ENCODE measurements at places on chromosomes 7 and 10. TPM values are rescaled to one million over a fixed set of nuclear protein-coding genes. Genes with fewer than 3 reads are reported as not detected.

DNA sequence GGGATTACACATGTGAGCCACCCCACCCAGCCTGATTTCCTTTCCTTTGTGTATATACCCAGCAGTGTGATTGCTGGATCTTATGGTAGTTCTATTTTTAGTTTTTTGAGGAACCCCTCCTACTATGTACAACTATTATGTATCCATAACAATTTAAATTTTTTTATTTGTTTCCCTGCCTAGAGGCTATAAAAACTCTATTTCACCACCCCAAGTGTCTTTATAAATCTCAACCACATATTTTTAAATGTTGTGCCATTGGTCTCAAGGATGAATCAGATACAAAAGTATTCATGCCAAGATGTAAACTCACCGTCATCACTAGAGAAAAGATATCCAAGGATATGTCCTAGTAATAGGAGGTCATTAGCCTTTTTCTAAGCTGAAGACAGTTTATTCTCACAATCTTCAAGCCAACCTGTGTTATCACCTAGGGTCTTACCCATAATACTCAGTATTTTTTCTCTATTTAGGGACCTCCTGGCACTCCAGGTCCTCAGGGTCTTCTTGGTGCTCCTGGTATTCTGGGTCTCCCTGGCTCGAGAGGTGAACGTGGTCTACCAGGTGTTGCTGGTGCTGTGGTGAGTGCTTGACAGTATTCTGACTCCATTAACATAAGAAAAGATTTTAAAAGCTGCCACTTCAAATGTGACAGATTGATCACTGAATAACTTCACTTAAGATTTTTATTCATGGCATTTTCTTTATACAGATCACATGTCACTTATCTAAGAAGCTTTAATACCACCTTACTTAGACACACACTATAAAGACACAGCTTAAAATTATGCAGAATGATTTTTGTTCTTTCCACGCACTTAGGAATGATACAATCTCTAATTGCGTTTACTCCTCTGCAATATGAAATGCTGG lies 29.4 kb downstream of the COL1A2 start:
- H3K36me3 ChIP-seq: peaks cover 86% of the 10 kb centered on the region
- no peaks in the 10 kb centered on the region for H3K4me1 ChIP-seq
- no peak overlapping the region for H3K27ac ChIP-seq
- no peak overlapping the region for H3K4me3 ChIP-seq

GRCh38 chr7:6567886-6568285 lies 9.4 kb upstream of the ZDHHC4 start:
- H3K4me3 ChIP-seq: no peak overlapping the region
- no peak overlapping the region for H3K27ac ChIP-seq
- no peaks in the 10 kb centered on the region for H3K4me1 ChIP-seq
- no peaks in the 10 kb centered on the region for H3K36me3 ChIP-seq
- H3K27me3 ChIP-seq: no peaks in the 10 kb centered on the region
- no peak for DNase-seq

DNA sequence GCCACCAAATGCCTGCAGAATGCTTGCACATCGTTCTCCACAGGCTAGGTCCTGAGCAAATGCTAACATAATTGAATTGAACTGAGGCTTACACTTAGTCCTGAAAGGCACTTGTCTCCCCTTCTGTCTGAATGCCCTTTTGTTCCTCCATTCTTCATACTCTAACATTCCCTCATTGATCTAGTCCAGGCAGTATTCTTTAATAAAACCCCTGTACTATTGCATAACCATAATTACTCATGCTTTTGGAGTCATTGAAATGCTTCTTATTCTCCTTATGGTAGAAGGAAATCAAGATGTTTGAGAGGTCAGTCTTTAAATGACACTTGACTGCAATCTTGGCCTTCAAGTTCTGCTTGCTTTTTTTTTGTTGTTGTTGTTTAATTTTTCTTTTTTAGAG lies 7.1 kb downstream of the PI4K2A start:
- no peak overlapping the region for H3K4me3 ChIP-seq
- H3K4me1 ChIP-seq: peaks cover 37% of the 10 kb centered on the region
- no peak for DNase-seq

DNA sequence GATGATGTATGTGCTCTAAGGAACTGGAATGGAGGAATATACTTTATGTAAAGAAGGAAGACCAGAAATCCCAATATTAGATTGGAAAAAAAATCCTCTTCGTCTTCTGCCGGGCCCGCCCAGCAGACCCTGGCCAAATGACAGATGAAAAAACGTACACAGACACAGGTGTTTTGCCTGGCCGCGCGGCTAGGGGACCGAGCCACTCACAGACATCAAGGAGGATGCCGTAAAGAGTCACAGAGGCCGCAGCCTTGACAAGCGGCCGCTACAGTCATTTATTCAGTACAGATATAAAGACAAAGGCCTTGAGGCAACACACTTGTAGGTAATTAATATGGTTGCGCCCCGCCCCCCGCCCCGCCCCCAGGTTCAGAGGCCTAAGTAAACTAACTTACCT lies 594.1 kb downstream of the GRM8 start:
- no peak overlapping the region for H3K27ac ChIP-seq
- peaks cover 55% of the 10 kb centered on the region for H3K4me1 ChIP-seq
- no peak overlapping the region for H3K4me3 ChIP-seq
- H3K27me3 ChIP-seq: no peaks in the 10 kb centered on the region
- no peak for DNase-seq

DNA sequence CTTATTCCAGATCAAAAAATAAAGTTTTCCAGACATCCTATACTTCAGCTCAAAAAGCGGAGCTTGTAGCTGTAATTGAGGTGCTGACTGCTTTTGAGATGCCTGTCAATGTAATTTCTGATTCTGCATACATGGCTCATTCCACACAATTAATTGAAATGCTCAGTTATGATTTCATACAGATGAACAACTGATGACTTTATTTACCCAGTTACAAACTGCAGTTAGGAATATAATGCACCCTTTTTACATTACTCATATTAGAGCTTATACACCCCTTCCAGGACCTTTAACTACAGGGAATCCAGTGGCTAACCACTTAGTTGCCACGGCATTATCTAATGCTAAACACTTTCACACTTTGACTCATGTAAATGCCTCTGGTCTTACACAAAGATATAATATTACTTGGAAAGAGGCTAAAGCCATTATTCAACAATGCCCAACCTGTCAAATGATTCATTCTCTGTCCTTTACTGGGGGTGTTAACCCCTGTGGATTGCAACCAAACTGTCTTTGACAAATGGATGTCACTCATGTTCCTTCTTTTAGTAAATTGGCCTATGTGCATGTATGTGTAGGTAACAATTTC lies 147.3 kb downstream of the ZNF33B start:
- peaks cover 65% of the 10 kb centered on the region for H3K36me3 ChIP-seq
- no peak overlapping the region for H3K4me3 ChIP-seq
- H3K27ac ChIP-seq: no peak overlapping the region
- DNase-seq: no peak
- peaks cover 4% of the 10 kb centered on the region for H3K27me3 ChIP-seq

- DNase-seq: peak; percentile 7
- H3K27me3 ChIP-seq: peaks cover 88% of the 10 kb centered on the region
- no peak overlapping the region for H3K4me3 ChIP-seq
Observed at GRCh38 chr10:49617121-49618020, 3.5 kb downstream of the CHAT start.

DNA sequence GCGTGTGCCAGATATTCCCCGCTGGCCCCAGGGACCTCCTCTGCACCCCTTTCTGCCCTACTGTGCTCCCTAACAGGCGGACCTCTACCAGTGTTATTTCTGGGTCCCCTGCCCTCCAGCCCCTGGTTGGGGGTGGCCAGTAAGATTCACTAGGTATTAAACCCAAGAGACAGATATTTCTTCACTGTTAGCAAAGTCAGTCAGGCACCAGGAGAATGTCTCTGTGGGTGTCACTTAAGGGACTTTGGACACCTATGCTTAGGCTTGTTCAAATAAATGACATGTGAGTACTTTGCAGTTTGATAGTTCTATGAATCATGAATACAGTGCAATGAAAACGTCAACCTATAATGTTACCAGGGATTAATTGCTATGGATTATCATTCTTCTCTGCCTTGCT lies 234.3 kb upstream of the IGFBP3 start:
- no peaks in the 10 kb centered on the region for H3K27me3 ChIP-seq
- H3K4me3 ChIP-seq: no peak overlapping the region
- H3K27ac ChIP-seq: no peak overlapping the region
- H3K36me3 ChIP-seq: no peaks in the 10 kb centered on the region

DNA sequence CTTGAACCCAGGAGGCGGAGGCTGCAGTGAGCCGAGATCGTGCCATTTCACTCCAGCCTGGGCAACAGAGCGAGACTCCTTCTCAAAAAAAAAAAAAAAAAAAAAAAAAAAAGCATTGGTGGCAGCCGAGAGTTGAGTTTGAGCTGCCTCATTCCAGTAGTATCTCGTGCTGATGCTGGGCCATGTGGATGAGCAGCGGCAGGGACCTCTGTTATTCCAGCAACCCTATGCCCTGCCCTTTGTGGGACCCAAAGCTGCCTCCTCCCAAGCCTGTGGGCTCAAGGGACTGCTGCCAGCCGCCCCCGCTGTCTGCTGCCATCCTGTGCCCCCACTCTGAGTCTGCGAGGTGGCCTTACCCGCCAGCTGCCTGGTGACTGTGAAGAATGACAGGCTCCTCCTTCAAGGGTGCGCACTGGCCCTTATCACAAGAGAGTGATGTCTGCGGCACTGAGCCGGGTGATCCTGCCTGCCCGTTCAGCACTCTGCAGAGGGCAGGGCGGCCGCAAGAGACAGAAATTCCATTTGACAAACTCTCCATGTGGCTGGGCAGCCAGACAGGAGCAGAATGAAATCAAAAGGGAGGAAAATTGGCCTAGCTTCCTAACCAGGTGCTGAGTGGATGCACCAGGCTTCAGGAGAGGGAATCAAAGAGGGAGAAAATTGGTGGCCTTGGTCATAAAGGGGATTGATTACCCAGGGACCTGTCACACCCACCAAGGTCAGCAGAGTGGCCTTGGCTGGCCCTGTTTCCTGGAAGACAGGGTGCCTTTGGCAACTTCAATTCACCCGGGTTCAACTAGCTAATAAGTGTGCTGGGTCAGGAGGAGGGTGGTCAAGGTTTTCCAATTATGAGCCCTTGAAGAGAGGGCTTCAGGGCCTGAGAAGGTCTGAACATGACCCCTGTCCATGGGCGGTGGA lies 65.3 kb upstream of the ZMIZ1 start:
- no peak overlapping the region for H3K4me3 ChIP-seq
- H3K27me3 ChIP-seq: peaks cover 4% of the 10 kb centered on the region
- no peaks in the 10 kb centered on the region for H3K36me3 ChIP-seq
- H3K27ac ChIP-seq: peak overlapping the region; percentile 31

DNA sequence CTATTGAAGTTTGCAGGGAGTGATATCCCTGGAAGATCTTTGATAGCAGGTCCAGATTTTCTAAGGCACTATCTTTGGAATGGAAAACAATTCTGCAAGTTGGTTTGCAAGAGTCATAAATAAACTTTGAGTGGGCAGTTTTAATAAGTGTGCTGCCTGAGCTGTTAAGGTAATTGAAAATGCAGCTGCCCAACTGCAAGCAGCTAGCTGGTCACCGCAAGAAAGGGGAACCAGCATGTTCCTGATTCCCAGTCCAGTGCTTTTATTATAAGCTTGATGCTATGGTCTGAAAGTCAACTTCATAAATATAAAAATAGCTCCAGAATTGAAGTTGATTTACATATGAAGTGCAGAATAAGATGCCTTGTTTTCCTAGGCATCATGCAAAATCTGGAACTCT lies 308.4 kb downstream of the ZNF248 start:
- peaks cover 17% of the 10 kb centered on the region for H3K27me3 ChIP-seq
- H3K4me3 ChIP-seq: no peak overlapping the region
- no peak for DNase-seq
- H3K36me3 ChIP-seq: peaks cover 39% of the 10 kb centered on the region

DNA sequence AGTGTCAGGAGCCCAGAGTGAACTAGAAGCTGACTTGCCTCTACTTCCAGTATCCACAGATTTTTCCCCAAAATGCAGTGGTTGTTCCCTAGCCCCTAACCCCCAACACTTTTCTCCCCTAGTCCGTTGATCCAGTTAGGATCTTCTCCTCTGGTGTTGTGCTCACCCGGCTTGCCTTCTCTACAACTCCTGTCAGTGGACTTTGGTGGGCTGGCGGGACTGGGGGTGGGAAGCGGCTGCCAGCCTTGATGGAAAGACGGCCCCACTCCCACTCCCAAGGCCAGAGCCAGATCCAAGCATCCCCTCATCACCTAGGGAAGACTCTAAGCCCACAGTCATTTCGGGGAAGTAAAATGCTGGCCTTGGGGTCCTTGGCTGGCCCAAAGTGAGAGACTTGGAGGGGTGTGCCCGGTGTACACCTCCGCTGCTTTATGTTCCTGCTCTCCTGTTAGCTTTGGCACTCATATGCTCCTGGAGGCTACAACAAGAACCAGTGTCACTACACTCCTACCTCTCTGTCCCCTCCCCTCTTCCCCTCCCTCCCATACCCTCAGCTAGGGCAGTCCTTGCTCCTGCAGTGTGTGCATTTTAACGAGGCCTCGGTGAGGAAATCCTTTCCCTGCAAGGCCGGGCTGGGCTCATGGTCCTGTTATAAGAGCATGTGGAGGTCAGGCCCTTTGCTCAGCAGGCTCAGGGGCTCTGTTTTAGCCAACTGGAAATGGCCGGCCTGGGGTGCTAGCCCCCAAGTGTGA lies 930 bp upstream of the HOXA10 start:
- no peak for DNase-seq
- peaks cover 27% of the 10 kb centered on the region for H3K4me1 ChIP-seq
- peaks cover 99% of the 10 kb centered on the region for H3K27me3 ChIP-seq
- H3K27ac ChIP-seq: no peak overlapping the region
- H3K4me3 ChIP-seq: peak overlapping the region; percentile 50

- no peaks in the 10 kb centered on the region for H3K36me3 ChIP-seq
- H3K4me3 ChIP-seq: peak overlapping the region; percentile 76
- peak; percentile 93 for DNase-seq
- H3K27ac ChIP-seq: no peak overlapping the region
- peaks cover 100% of the 10 kb centered on the region for H3K27me3 ChIP-seq
Observed at GRCh38 chr7:8436965-8437364, 3.6 kb downstream of the NXPH1 start.

DNA sequence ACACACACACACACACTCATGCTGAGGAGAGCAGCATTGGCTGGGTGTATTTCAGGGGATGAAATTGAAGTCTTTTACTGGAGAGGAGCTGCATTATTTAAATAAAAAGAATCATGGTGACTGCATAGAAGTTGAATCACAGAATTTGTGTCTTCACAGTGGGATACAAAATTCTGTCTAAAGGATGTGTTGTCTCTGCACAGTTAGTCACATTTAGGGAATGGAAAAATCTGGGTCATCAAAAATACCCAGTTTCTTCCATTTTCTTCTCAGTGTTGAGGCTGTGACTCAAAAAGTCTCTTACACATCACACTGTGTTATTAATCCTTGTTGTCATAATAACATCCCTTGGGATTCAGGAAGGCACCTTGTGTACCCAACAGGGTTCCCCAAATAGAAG lies 10.9 kb downstream of the PAPSS2 start:
- no peak for DNase-seq
- H3K4me1 ChIP-seq: peaks cover 10% of the 10 kb centered on the region
- peak overlapping the region; percentile 30 for H3K27ac ChIP-seq
- no peak overlapping the region for H3K4me3 ChIP-seq

GRCh38 chr10:36679554-36679953 lies 445.8 kb upstream of the ANKRD30A start:
- H3K27me3 ChIP-seq: no peaks in the 10 kb centered on the region
- H3K4me1 ChIP-seq: peaks cover 9% of the 10 kb centered on the region
- no peak for DNase-seq
- H3K27ac ChIP-seq: no peak overlapping the region

Gene MALSU1
- total RNA-seq: 81.4 TPM

Gene CAV2
- total RNA-seq: 4.3 TPM

Gene SPDYE9
- total RNA-seq: not detected

Gene SYT15B
- 0.32 TPM for total RNA-seq

Gene EGR2
- 1.6 TPM for total RNA-seq

Gene C10orf62
- not detected for total RNA-seq

Gene SPDYE2
- 0.15 TPM for total RNA-seq

Gene CRHR2
- total RNA-seq: 0.09 TPM

Gene FEZF1
- 20.0 TPM for total RNA-seq

Gene TMEM176A
- total RNA-seq: 0.74 TPM

Gene AKR1C4
- not detected for total RNA-seq

All from WTC11 (cell line).